ENCODE measurements at places on chromosomes 2 and 18. TPM values are rescaled to one million over a fixed set of nuclear protein-coding genes. Genes with fewer than 3 reads are reported as not detected.

GRCh38 chr2:72562451-72563153 lies 263.2 kb downstream of the EXOC6B start:
- H3K27me3 ChIP-seq = no peaks in the 10 kb centered on the region
- H3K27ac ChIP-seq = no peak overlapping the region
- peaks cover 19% of the 10 kb centered on the region for H3K4me1 ChIP-seq
- peaks cover 5% of the 10 kb centered on the region for H3K36me3 ChIP-seq
- H3K4me3 ChIP-seq = no peak overlapping the region

DNA sequence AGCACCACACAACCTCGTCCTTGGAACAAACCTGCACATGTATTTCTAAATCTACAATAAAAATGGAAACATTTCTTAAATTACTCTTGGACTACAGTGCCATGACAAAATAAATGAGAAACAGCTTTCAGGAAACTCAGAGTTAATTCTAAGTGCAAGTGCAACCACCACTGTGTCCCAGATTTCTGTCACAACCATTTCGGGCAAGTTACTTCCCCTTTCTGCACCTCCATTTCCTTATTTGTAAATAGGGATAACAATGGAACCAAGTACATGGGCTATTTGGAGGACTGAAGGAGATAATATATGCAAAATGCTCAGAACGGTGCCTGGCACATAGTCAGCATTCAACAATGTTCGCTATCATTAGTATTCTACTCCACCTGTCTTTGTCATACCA lies 93.2 kb downstream of the CACNB4 start:
- no peaks in the 10 kb centered on the region for H3K27me3 ChIP-seq
- H3K36me3 ChIP-seq = no peaks in the 10 kb centered on the region
- no peak for DNase-seq
- H3K4me3 ChIP-seq = no peak overlapping the region
- H3K4me1 ChIP-seq = peaks cover 10% of the 10 kb centered on the region

DNA sequence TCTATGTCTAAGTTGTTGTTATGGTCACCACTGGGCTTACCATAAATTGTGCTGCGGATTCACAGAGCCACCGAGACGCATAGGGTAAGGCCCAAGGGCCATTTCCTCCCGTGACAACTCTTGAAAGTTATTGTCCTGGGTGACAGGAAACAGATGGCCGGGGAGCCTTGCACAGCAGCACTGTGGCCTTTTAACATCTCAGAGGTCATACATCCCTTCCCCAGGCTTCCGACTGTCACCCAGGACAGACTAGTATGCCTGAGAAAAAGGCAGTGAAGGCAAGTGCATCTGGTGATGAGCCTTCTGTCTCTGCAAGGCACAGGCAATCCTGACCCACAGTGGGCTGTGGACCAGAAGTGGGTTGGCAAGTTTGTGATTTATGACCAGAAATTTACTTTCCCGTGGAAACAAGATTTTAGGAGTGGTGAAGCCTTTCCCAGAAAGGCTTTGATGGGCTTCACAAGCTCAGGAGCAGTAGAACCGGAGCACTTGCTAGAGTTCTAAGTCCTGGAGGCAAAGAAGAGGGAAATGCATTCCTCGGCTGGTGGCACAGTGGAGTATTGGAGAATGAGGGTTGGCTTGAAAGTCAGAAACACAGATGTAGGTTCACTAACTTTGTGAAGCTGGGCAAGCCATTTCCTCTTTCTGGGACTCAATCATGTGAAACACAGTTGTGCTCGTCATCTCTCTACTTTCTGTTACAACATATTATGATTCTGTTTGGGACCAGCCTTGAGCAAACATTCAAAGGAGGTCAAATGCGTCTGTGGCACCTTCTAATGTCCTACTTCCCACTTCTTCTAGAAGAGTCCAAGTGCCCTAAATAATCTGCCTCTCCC lies 2.0 kb upstream of the CAPN14 start:
- no peak for DNase-seq
- H3K27ac ChIP-seq = no peak overlapping the region
- H3K4me1 ChIP-seq = no peaks in the 10 kb centered on the region
- no peaks in the 10 kb centered on the region for H3K36me3 ChIP-seq

DNA sequence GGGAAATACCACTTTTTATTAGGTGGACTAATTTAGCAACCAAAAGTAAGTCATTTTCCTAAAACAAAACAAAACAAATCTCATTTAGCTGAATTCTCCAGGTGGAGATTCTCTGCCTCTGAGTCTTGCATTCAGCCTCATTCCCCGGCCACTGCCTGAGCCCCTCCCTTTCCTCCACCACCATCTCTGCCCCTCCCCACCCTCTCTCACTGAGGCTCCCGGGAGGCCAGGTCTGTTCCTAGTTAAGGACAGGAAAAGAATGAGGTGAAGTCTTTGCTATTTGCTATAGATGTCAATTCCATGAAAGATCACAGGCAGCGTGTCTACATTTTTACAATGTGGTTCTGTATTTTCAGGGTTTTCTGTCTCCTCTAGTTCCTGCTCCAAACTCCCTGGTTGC lies 83.0 kb upstream of the SOX11 start:
- DNase-seq = no peak
- H3K27me3 ChIP-seq = no peaks in the 10 kb centered on the region
- no peak overlapping the region for H3K27ac ChIP-seq
- H3K4me3 ChIP-seq = no peak overlapping the region
- H3K36me3 ChIP-seq = no peaks in the 10 kb centered on the region

DNA sequence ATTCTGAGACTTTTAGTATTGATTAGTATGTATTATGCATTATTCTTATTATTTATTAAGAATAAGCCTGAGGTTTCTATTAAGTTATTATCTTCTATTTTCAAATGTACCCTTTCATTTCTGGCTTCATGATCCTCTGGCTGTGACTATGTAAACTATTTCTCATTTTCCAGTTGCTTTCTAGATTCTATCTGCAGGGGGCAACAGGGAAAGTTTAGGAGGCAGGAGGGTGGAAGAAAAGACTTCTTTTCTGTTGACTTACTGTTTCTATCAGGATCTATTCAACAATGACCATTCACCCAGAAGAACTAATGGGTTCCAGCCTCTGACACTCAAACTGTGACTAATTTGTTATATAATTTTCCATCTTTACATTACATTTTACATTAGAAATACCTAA lies 653.4 kb upstream of the FSHR start:
- H3K4me1 ChIP-seq = peaks cover 17% of the 10 kb centered on the region
- H3K4me3 ChIP-seq = no peak overlapping the region
- no peaks in the 10 kb centered on the region for H3K27me3 ChIP-seq
- no peak overlapping the region for H3K27ac ChIP-seq
- no peaks in the 10 kb centered on the region for H3K36me3 ChIP-seq
- DNase-seq = no peak

DNA sequence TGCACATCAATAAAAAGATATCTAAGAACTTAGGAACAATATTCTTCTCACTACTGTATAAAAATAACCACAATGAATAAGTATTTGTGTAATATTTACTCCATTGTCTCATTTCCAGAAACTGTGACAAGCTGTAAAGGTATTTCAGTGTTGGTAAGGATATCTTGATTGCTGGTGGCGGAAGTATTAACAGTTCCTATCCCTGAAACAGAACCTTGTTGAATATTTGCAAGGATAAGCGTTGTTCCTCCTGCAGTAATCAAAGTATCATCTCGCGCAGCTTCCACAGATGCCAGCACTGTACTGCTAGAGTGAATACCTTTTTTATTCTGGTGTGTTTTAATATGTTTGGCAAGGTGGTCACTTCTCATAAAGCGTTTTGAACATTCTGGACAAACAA lies 55.3 kb downstream of the SP3 start:
- no peaks in the 10 kb centered on the region for H3K27me3 ChIP-seq
- no peak overlapping the region for H3K4me3 ChIP-seq
- H3K36me3 ChIP-seq = peaks cover 21% of the 10 kb centered on the region

GRCh38 chr2:56416500-56417176 lies 232.8 kb downstream of the CCDC85A start:
- no peak overlapping the region for H3K4me3 ChIP-seq
- H3K27me3 ChIP-seq = peaks cover 9% of the 10 kb centered on the region
- no peak for DNase-seq
- no peaks in the 10 kb centered on the region for H3K36me3 ChIP-seq
- no peak overlapping the region for H3K27ac ChIP-seq

GRCh38 chr2:42128721-42129486 lies 40.2 kb upstream of the EML4 start:
- H3K4me1 ChIP-seq = peaks cover 28% of the 10 kb centered on the region
- no peak overlapping the region for H3K27ac ChIP-seq
- peaks cover 6% of the 10 kb centered on the region for H3K27me3 ChIP-seq
- H3K36me3 ChIP-seq = no peaks in the 10 kb centered on the region
- H3K4me3 ChIP-seq = no peak overlapping the region

GRCh38 chr18:55997151-55997561 lies 409.2 kb upstream of the TCF4 start:
- H3K36me3 ChIP-seq = peaks cover 3% of the 10 kb centered on the region
- peak overlapping the region; percentile 20 for H3K4me3 ChIP-seq
- peaks cover 51% of the 10 kb centered on the region for H3K4me1 ChIP-seq
- H3K27ac ChIP-seq = no peak overlapping the region
- H3K27me3 ChIP-seq = no peaks in the 10 kb centered on the region

DNA sequence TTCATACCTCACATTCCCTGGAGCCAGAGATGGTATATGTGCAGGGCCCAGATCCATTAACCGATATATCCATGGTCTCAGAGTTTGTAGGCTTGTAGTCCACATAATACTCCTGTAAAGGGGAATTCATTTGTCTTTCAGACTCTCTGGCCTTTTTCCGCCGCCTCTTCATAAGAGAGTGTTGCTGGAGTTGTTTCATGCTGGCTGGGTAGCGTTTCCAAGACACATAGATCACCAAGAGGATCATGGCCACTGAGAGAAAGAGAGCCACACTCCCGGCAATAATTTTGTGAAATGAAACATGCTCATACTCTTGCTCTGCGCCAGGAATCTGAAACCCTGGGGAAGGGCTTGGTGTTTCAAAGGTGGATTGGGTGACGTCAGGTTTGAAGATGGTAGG lies 3.9 kb downstream of the LRRTM4 start:
- no peak for DNase-seq
- H3K27me3 ChIP-seq = no peaks in the 10 kb centered on the region
- no peak overlapping the region for H3K27ac ChIP-seq
- H3K4me1 ChIP-seq = peaks cover 21% of the 10 kb centered on the region

GRCh38 chr18:27582760-27583412 lies 397.8 kb upstream of the CHST9 start:
- no peak for DNase-seq
- peaks cover 7% of the 10 kb centered on the region for H3K4me1 ChIP-seq
- peaks cover 11% of the 10 kb centered on the region for H3K36me3 ChIP-seq
- no peak overlapping the region for H3K27ac ChIP-seq
- no peaks in the 10 kb centered on the region for H3K27me3 ChIP-seq
- no peak overlapping the region for H3K4me3 ChIP-seq

GRCh38 chr2:20236496-20236895 lies 11.6 kb upstream of the SDC1 start:
- no peak overlapping the region for H3K27ac ChIP-seq
- H3K27me3 ChIP-seq = no peaks in the 10 kb centered on the region
- DNase-seq = no peak
- peaks cover 20% of the 10 kb centered on the region for H3K4me1 ChIP-seq
- H3K4me3 ChIP-seq = no peak overlapping the region
- H3K36me3 ChIP-seq = no peaks in the 10 kb centered on the region

DNA sequence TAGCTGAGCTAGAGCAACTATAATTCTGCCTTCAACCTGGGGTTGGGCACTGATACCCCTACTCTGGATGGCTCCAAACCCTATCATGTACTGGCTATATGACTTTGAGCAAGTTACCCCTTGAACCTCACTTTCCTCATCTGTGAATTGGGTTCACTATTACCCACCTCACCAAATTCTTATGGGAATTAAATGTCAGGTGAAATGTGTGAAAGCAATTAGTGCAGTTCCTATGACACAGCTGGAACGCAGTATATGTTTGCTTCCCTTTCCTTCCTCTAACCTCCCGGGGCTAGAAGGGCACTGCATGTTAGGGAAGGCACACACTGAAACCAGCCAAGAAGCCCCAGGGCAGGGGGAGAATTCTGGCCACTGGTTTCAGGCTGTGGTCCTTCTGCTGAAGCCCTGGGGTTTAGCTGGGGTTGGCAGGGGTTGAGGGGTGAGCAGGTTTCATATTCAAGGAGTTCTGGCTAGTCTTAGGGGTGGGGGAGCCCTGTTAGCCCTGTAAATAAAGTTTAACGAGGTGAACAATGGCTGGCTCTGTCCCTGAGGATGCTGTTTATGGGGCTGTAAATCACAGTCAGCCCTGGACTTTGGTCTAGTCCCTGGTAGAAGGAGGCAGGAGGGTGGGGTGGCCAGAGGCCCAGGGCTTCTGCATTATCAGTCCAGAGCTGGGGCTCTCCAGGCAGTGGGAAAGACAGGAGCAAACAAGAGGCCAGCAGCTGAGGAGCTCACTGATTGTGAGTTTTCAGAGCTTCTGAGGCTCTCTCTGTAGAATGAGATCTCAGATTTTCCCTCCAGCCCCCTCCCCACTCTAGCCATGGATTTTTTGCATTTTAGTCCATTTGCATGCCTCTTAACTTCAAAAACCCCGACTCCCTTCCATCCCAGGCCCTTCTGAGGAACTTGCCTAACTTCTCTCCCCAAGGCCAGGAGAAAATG lies 8.0 kb downstream of the PKDCC start:
- no peak overlapping the region for H3K27ac ChIP-seq
- peaks cover 47% of the 10 kb centered on the region for H3K4me1 ChIP-seq
- no peak overlapping the region for H3K4me3 ChIP-seq
- peaks cover 4% of the 10 kb centered on the region for H3K36me3 ChIP-seq

GRCh38 chr18:80046431-80046830 lies 12.2 kb downstream of the RBFA start:
- H3K36me3 ChIP-seq = peaks cover 47% of the 10 kb centered on the region
- H3K4me1 ChIP-seq = no peaks in the 10 kb centered on the region
- no peaks in the 10 kb centered on the region for H3K27me3 ChIP-seq

- H3K36me3 ChIP-seq = no peaks in the 10 kb centered on the region
- H3K4me3 ChIP-seq = peak overlapping the region; percentile 56
- H3K27me3 ChIP-seq = peaks cover 98% of the 10 kb centered on the region
- H3K4me1 ChIP-seq = peaks cover 16% of the 10 kb centered on the region
Measured at GRCh38 chr2:199469514-199470360, 12.0 kb upstream of the SATB2 start.

GRCh38 chr2:127516041-127516762 lies 10.1 kb downstream of the IWS1 start:
- H3K27me3 ChIP-seq = no peaks in the 10 kb centered on the region
- no peak overlapping the region for H3K4me3 ChIP-seq
- no peak for DNase-seq
- no peak overlapping the region for H3K27ac ChIP-seq

Gene LAMA1
- total RNA-seq = 96.1 TPM

Gene GALNT5
- 0.20 TPM for total RNA-seq

Gene IL36B
- not detected for total RNA-seq

Gene TUBA4B
- total RNA-seq = not detected

Gene SRD5A2
- not detected for total RNA-seq

Gene HOXD3
- 1.9 TPM for total RNA-seq

Gene UCN
- total RNA-seq = 1.6 TPM

Gene FAM237A
- total RNA-seq = not detected

Gene DPYSL5
- 201 TPM for total RNA-seq

All from neural crest cell (in vitro differentiated cells).